Activated naive CD8-positive, alpha-beta T cell treated with anti-CD3 and anti-CD28 coated beads, Interleukin-2, amount 50 U/mL, for 16 hours (primary cell): ENCODE measurements at places on chromosomes 5 and 9.

- DNase-seq: no peak
These were observed 69.3 kb downstream of the HSPA4 start for GRCh38 chr5:133121080-133121479.

GRCh38 chr9:69140123-69140735 is 33.8 kb upstream of the TJP2 start:
- DNase-seq: no peak

GRCh38 chr5:115262321-115263077 is at the start of gene PGGT1B:
Gene PGGT1B, minus strand, starts transcription at chr5:115262877. Its CDS starts 26 bp downstream, at chr5:115262851.
- peak; percentile 44 for DNase-seq

DNA sequence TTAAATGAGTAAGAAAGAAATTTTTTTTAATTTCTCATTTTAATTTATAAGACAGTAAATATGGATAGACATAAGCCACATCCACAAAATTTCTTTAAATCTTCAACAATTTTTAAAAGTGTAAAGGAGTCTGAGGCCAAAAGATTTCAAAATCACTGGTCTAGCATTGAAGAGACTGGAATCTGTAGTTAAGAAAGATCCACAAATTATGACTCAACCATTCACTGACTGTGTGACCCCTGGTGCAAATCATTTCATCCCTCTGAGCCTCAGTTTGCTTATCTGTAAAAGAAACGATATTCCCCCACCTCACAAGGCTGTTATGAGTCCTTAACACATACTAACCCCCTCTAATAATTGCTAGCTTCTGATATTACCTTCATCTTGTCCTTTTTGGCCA is 98.5 kb downstream of the EBF1 start:
- DNase-seq: no peak

DNA sequence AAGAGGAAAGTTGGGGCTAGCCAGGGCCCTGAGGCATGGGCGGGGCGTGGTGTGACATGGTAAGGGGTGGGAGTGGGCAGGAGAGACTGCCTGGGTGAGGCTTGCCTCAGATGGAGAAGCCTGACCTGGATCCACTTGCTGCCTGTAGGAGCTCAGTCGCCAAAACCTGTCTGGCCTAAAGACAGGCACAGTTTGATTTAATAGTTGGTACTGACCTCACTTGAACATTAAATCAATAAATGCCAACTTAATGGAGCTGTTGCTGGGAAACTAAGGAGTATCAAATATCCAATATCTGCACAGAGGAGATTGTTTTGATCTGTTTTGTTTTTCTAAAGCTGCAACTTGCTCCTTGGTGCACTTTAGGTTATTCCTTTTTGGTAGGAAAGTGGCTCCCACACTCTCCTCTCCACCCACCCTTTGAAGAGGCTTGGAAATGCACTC is 86.4 kb downstream of the RCL1 start:
- no peak for DNase-seq

DNA sequence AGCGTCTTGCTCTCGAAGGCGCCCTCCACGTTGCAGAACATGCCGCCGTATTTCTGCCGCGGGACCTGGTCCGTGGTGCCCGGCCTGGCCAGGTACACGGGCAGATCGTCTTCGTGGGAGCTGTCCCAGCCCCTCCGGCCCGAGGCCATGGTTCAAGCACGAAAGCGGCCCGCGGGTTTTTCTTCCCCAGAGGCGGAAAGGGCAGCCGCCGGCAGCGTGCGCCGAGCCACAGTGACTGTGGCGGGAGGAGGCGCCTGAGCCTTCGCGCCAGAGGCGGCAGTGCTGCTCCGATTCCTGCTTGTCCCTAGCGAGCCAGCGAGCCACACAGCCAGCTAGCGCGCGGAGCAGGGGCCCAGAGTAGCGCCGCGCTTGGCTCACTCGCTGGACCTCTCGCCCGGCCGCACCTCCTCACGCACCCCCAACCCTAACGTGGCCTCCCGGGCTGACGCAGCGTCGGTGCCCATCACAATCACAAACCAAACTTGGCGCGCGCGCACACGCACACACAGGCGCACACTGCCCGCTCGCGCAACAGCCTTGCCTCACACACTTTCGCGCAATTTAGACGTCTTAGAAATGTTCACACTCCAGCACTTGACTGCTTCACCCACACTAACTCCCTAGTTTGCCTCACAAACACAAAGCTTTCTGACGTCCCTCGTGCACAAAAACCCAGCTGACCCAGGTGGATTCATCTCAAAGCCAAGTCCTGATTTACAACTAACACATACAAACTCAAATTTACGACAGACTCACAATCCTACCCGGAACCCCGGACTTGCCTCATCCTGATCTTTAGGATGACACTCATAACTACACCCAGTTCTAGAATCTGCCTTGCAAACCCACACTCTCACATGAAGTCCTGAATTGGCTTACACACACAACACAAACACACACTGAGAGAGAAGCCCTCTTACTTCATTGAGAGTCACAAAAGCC is at the start of gene DPYSL3:
Gene DPYSL3 (minus strand): TSS at position 359 of the 942 bp plus-strand sequence. CDS start 210 bp downstream, at position 149.
- no peak for DNase-seq

DNA sequence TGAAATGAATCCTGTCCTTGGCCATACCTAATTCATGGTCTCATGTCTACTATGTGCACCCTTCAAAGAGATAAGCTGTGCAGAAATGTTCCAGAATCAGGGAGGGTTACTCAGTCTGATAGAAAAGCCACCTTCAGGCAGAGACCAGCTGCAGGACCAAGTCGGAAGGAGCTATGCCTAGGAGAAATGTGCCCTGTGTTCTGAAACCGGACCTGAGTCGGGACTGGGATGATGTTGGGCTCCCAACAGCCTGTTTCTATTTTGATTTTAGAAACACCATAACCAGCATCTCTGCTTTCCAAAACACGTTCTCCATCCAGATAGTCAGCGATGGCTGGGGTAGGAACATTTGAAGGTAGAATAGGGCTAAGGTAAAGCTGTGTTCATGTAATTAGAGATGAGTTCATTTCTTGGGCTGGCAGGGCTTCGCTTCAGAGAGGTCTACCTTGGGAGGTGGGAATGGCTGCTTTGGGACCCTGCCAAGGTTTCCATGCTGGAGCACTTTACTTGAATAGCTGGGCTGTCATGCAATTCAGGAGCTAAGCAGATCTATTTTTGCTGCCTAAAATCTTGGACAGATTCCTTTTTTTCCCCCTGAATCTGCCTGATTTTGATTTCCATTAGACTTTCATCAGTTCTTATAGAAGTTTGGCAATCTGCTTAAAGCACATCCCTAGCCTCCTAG is 2.8 kb downstream of the ADCY2 start:
- DNase-seq: no peak

DNA sequence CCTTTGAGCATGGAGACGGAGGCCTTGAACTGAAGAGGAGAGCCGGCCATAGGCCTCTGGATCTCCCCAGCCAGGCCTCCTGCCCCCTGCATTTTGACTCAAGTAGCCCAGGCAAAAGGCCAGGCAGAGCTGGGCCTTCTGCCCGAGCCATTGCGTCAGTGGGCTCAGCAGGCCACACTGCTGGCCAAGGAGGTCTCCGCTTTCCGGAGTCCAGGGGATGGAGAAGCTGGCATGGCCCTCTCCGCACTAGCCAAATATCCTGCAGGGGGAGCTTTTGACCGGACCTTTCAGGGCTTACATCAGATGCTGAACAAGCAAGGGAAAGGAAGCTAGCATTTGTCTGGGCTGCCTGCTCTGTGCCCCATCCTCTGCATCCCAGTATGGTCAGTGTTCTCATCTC is 386.8 kb downstream of the TRIM36 start:
- no peak for DNase-seq

DNA sequence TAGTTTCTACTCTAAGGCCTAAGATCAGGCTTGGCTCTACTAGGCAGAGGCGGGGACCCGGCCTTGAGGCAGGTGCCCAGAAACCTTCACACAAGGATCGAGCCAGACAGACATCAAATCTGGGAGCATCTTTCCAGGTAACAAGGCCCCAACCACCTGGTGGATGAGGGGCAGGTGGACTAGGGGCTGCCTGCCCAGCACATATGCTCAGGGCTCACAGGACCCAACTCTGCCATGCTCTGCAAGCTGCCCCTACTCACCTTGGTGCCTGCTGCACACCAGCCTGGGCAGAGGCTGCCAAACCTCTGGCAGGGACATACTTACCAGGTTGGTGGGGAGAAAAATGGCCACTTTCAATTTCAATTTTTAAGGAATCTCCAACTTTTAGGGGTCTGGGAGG is 2.2 kb upstream of the ZNF618 start:
- no peak for DNase-seq

GRCh38 chr5:6765612-6766525 is 52.6 kb downstream of the TENT4A start:
- peak; percentile 18 for DNase-seq

- no peak for DNase-seq
These were observed 1.0 kb downstream of the SIT1 start for GRCh38 chr9:35649431-35650340.

- DNase-seq: no peak
These were observed 33.1 kb downstream of the MFAP3 start for GRCh38 chr5:154071799-154072413.

- no peak for DNase-seq
These were observed 19.7 kb downstream of the NIPSNAP3B start for GRCh38 chr9:104783588-104783987.

- DNase-seq: no peak
These were observed 184.5 kb downstream of the EBF1 start for GRCh38 chr5:158915216-158915615.

GRCh38 chr9:698276-698675 is 143.2 kb upstream of the DMRT1 start:
- no peak for DNase-seq

DNA sequence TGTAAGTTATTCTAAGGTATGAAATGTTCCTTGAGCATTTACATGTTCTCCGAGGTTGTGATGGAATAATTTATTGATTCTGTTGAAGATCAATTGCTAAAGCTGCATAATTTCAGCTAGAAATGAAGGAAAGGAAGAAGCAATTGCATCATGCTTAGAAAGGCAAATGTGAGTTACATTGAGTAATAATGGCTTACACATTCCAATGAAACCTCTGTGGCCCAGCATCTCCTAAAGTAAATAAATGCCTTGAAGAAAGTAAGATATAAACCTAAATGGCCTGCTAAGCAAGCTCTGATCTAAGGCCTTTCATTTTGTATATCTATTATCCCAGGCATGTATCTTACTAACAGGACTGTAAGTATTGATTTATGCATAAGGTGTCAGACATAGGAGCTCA is 677.3 kb upstream of the RGMB start:
- DNase-seq: no peak

- DNase-seq: no peak
These were observed 750 bp downstream of the DNM1 start for GRCh38 chr9:128203707-128204551.

GRCh38 chr5:176732736-176733405 is 77.5 kb upstream of the UNC5A start:
- DNase-seq: no peak

DNA sequence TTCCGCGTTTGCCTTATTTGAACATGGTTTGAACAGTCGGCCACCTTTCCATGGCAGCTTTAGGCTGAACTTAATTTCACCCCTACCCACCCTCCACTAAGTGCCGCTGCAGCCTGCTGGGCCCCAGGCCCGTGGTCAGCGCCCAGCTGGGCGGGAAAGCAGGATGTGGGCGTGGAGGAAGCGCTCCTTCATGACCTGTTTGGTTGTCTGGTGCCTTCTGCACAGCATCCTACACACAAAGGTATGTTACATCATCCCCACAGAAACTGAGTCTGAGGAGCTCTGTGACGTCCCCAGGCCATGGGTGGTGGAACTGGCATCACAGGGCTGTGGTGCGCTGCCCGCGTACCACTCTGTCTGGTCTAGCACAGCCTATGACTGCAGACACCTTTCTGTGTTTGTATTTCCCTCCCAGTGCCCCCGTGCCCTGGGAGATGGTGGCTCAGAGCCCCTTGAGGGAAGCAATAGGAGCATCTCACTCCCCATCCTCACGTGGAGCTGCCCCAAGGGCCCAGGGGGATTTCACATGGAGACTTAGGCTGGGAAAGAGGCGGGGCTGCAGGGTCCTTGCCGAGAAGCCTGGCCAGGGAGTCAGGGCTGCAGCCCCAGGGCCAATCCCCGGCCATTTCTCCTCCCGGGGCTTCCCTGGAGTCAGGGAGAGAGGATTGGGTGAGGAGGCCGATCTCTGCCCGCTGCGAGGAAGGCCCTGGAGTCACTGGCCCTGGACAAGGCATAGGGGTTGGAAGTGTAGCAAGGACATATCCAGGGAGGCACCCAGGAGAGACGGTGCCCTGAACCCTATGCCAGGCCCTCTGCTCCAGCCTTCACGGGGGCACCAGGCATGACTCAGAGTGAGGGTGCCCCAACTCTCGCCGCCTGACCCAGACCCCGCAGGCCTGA is 37.5 kb upstream of the SUSD3 start:
- DNase-seq: no peak

DNA sequence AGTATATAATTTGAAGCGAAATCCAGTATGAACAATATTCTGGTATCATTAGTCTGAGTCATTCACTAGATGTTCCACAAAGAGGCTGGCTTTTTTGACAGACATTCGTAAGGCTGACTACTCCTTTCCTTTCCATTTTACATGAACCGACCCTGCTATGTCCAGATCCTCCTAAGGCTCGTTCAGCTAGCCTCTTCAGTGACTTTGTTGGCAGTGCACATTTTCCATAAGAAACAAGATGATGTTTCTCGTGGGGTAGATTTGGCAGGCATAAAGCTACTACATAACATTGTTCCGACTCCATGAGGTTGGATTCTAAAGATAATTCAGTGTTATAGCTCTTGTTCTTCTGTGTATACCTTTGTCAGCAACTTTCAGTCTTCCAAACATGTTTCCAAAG is 49.0 kb downstream of the ZNF462 start:
- DNase-seq: no peak

GRCh38 chr9:100206899-100207298 is 107.9 kb downstream of the INVS start:
- DNase-seq: no peak

- no peak for DNase-seq
These were observed 19.3 kb upstream of the TMEM161B start for GRCh38 chr5:88287846-88288527.

GRCh38 chr9:1918622-1919021 is 96.5 kb upstream of the SMARCA2 start:
- no peak for DNase-seq

DNA sequence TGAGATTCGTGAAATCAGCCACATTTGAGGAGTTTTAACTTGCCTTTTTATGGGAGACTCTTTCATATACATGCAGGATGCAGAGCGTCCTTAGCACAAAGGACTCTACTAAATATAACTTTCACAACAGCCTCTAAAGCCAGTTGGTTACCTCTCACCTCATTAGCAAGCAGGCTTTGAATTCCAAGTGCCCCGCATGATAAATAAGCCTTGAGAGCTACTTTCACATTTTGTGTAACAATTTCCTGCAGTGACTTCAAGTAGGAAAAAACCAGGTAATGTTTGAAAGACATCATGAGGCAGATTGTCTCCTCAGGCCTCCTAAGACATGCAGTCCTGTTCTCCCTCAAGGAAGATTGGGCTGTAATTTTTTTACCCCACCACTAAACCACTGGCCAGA is 50.5 kb downstream of the RALGPS1 start:
- no peak for DNase-seq

- no peak for DNase-seq
These were observed 30.7 kb downstream of the PPARGC1B start for GRCh38 chr5:149760854-149761187.

- DNase-seq: no peak
These were observed 134.6 kb downstream of the EDIL3 start for GRCh38 chr5:84249918-84250630.

- no peak for DNase-seq
These were observed 6.5 kb downstream of the CTNND2 start for GRCh38 chr5:11897781-11898180.

GRCh38 chr5:139560752-139561654 is at the start of gene UBE2D2:
Gene UBE2D2, plus strand, starts transcription at chr5:139561339. Its CDS starts 453 bp downstream, at chr5:139561792.
- peak; percentile 91 for DNase-seq
